ENCODE measurements at places on chromosomes 2 and 18.
A peak's percentile ranks its signal among the peaks of the same experiment; 100 is the strongest.

GRCh38 chr2:62010632-62011256 lies 105.3 kb downstream of the COMMD1 start:
- DNase-seq: no peak

GRCh38 chr18:41436772-41437171 lies 518.3 kb upstream of the PIK3C3 start:
- DNase-seq: no peak

DNA sequence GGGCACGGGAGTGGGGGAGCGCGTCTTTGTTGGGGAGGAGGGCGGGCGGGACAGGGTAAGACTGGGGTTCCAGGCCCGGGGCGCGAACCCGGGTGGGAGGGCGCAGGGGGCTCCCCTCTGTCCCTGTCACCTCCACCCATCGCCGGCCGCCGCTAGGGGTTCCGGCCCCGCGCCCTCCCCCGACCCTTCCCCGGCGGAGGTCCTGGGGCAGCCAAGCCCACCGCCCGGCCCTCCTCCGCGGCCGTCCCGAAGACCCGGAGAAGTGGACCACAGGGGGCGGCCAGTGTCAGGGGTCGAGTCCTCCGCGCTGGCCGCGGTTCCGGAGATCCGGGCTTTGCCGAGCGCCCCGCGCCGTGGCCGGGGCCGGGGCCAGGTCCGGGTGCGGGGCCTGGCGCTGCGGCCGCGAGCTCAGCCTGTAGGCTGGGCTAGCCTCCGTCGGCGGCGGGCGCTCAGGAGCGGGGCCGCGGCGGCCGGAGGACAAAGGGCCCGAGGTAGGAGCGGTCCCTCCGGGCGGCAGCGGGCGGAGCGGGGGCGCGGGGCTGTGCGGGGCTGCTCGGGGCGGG lies 16.6 kb upstream of the E2F6 start:
- no peak for DNase-seq

DNA sequence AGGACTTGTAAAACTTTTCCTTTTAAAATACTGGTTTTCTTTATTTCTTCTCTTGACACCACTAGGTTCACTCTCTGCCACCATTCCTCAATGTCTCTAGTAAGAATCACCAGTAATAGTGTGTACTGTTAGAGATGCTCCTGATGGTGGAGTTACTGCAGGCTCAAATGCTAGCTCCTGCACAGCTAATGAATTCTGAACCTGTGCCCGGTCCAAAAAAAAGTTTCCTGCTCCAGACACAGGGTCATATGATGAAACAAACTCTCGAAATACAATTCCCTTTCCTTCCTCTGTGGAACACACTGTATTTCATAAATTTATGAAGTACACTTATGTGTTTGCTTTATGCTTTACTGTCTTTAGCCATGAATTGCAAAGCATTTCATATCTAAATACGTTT lies 19.2 kb downstream of the PMS1 start:
- no peak for DNase-seq

- DNase-seq: no peak
Observed at GRCh38 chr2:224163566-224164307, 124.7 kb upstream of the SERPINE2 start.

DNA sequence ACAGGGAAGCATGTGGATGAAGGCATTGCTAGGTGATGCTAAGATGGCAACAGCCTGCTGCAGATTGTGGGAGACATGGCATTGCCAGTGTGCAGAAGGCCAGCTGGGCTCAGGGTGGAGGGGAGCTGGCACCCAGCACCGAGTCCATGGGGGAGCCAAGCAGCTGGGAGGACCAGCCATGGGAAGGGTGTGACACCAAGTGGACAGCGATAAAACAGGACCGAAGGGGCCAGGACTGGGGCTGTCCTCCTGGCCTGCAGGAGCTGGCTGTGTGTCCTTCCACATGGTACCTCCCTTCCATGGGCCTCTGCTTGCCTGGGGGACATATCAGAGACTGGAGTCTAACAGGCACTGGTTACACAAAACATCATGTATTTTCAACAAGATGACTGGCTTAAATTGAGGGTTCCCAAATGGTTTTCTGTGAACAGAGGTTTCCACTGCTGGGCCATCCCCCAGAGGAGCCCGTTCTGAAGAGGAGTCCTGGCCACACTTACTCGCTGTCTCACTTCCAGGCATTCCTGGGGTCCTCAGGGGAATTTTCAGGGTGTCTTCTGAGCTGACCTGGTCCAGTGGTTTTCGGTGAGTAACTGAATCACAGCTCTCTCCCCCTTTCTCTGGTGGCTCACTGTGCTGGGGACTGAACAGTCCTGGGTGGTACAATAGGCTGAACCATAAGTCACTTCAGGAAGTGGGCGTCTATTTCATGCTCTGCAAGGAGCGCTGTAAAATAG lies 60.4 kb upstream of the TNP1 start:
- DNase-seq: no peak

- no peak for DNase-seq
Observed at GRCh38 chr18:78953566-78953965, 26.1 kb upstream of the SALL3 start.

GRCh38 chr18:44321868-44322590 lies 358.7 kb upstream of the SETBP1 start:
- DNase-seq: no peak

DNA sequence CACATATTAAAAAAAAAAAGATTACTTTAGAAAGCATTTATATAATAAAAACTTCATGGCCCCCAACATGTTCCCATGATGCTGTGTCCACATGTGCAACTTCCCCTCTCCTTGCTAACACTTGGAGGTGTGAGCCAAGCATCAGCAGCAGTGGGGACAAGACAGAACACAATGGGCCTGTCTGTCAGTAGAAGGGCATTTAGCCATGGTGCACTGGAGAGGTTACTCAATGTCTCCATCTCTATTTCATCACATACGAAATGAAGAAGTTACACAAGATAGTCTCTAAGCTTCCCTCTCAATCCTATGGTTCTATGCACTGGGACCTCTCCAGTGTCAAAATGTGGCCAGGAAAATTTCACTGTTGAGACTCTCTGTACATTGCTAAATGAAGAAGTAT lies 2.5 kb downstream of the VIT start:
- DNase-seq: no peak

- DNase-seq: no peak
Observed at GRCh38 chr2:128681507-128681906, 362.8 kb upstream of the HS6ST1 start.

- no peak for DNase-seq
Observed at GRCh38 chr2:238369591-238370040, 49.3 kb downstream of the TRAF3IP1 start.

- no peak for DNase-seq
Observed at GRCh38 chr2:142954493-142954892, 77.0 kb downstream of the KYNU start.

- DNase-seq: peak; percentile 18
Observed at GRCh38 chr2:65064728-65065552, 8.7 kb downstream of the CEP68 start.

DNA sequence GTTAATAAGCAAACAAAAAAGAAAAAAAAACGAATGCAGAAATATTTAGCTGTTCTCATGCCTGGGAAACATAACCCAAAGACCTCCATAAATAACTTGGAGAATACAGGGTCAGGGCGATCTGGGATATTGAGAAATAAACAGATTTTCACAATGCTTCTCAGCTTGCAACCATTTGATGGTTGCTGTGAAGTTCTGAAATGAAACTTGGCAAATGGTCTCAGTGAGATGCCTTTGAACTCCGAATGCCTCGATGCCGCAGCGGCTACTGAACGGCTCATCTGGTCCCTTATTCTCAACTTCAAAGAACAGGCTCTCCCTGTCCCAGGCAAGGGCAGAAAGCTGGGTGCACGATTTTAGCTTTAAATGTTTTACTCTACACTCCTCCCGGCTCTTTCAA lies 78.1 kb downstream of the ZNF516 start:
- no peak for DNase-seq

- DNase-seq: no peak
Observed at GRCh38 chr2:130389783-130390182, 33.9 kb downstream of the PTPN18 start.

DNA sequence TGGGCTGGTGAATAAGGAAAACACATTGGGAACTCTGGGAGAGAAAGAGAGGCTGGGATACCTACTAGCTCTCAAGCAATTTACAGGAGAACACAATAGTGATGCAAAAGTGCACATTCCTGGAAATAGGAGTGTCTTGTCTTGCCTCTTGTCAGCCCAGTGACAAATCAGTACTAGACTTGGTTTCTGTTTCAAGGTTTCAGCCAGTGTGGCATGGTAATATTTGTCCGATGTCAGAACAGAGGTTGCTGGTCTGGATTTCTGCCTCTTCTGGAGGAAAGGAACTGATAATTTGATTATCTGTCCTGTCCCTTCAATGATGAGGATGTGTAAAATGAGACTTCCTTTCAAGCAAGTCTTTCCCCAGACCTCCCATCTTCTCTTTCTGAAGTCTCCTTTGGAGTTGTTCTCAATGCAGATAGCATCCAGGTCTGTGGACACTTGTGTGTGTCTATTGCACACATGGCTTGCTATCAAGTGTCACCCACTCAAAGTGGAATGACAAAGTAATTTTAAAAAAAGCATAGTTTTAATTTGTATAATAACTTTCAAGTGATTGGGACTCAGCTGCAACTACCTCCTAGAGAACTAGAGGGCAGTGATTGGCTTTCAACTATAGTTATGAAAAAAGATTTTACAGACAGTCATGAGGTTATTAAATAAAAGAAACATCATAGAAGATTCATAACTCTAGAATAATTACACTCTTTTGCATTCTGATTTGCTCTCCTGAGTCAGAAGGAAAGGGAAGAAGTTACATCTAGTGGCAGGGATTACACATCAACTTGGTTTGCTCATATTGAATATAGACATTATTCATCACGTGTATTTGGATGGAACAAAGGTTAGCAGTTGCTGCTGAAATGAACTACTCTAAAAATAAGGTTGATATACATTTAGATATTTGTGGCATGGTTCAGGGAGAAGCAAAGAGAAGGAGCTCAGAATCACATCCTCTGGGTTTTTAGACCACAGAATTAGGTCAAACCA lies 4.5 kb downstream of the GPR39 start:
- DNase-seq: no peak

- no peak for DNase-seq
Observed at GRCh38 chr2:36379710-36380448, 24.3 kb downstream of the CRIM1 start.

DNA sequence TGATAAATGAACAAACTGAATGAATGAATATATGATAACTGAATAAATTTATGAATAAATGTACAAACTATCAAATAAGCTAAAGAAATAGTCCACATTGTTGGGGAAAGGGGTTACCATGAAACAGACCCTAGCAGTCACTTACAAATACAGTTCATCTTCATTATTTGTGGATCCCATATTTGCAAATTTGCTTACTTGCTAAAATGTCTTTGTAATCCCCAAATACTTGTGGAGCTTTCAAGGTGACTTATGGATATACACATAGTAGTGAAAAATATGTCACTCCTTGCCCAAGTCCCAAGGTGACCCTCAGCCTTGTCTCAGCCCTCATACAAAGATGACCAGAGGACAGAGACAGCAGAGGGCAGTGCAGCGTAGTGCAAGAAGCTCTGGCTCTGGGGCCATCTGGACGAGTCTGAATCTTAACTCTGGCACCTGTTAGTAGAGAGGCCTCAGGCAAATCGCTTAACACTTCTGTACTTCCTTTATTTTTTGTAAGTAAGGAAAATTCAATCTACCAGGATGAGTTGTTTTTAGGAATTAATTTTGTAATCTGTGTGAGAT lies 3.1 kb downstream of the PAIP2B start:
- DNase-seq: no peak

GRCh38 chr18:63195326-63196159 lies 124.0 kb downstream of the BCL2 start:
- DNase-seq: no peak

GRCh38 chr2:187986390-187987105 lies 305.1 kb upstream of the GULP1 start:
- DNase-seq: no peak

DNA sequence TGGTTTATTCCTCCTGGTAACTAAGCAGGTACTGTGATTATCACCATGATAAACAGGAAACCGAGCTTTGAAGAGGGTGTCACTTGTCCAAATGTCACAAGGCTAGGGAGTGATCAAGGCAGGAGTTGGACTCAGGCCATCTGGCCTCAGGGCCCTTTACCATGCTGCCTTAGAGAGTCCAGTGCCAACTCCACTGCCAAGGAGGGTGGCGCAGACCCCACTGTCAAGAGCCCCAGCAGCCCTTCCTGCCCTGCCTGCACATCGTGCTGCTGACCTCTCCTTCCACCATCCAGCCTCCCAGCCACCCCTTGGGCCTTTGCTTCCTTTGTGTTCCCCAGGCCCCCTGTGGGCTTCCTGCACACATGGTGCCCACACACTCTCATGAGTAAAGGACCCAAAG lies 48.3 kb downstream of the TNS1 start:
- no peak for DNase-seq

DNA sequence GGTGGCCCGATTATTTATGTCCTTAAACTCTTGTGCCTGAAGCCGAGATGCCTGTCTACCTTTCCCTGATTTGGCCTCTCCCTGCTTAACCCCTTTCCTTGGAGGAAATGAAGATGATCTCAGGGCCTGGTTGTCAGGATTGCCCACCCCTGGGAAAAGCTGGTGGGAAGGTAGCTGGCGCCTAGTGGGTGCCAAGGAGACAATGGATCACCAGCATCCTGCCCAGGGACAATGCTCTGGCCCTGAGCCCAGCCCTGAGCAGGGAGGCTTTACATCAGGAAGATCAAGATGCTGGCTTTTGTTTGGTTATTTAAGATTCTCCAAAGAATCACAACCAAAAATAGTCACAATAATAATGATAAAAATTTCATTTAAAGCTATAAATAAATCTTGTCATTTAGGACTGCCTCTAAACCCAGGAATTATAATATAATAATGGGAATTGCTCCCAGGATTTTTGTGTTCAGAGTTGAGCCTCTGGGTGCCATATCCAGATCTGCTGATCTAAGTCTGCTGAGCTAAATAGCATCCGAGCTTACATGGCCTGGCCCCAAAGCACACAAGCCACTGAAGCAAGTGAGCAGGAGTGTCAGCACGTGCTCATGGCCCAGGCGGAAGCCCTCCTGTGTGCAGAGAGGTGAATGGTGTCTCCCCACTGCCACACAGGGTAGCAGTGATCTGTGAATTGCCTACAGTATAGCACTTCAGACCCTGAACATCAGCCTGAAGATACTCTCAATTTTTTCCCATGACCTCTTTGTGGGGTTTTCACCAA lies 57.8 kb upstream of the MAP3K20 start:
- no peak for DNase-seq

- DNase-seq: no peak
Observed at GRCh38 chr18:12468445-12468844, 60.7 kb downstream of the PRELID3A start.
